ENCODE measurements at places on chromosomes 4 and X.

DNA sequence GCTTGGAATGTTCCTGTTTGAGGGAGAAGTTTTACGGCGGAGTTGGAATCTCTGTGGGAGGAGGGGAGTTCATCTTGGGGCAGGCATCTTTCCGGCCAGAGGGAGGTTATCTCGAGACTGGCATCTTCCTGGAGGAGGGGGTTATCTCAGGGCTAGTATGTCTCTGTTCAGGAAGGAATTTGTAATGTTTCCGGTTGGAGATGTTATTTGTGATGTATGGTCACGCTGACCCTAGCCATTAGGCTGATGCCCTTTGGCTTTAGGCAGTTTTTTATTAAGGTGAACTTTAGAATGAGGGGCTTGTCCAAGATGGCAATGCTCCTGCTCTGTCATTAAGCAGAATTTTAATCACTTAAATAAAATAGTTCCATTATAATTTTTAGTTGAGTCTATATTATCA is 449.7 kb downstream of the PCDH10 start:
- DNase-seq = no peak

- DNase-seq = peak; percentile 7
Measured at GRCh38 chr4:41358647-41359421, 102.1 kb downstream of the UCHL1 start.

DNA sequence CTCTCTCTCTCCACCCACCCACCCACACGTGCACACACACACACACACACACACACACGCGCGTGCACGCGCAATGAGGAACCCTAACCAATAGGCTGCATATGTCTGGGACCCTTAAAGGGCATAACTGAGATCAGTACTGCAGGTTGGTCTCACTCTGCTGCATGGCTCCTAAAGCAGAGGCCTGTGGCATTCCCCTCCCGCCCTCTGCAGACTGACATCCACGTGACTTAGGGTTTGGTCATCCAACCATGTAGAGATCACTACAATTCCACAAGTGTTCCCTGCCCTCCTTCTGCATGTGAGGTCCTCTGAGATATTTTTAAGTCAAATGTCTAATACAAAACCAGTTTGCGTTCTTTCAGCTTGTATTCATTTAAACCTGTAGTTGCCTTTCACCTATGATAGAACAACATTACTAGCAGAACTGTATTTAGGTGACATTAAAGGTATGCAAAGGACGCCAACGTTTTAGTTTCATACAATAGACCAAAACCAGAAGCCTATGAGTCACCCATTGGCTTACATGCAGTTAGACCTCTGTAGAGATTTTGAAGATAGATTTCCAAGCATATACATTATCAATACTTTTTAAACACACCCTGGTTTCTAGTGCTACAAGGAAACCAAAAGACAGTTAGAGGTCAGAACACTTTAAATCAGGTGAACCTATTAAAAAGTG is 10.1 kb downstream of the XAGE5 start:
- no peak for DNase-seq

- no peak for DNase-seq
Measured at GRCh38 chr4:173214661-173215060, 46.0 kb downstream of the GALNT7 start.

DNA sequence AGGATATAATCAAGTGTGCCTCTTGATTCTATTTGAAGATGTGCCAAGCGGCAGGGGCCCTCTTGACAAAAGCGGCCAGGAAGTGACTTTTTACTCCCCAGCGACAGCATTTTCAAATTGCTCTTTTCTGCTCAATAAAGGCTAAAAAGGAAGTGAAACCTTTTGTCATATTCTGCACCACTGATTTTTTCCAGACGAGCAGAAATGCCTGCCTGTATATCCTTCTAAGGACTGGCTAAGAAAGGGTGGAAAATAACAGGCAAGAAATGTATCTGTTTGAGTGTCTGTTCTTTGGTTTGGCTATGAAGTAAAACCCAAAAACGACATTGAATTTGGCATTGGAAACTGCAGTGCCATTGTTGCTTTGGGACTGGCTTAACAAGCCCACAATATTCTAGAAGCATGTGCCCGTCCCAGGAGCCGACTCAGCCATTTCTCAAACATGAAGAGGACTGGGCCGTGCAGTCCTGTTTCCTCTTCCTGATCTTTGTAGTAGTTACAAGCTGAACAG is 25.4 kb downstream of the TMSB4X start:
- peak; percentile 85 for DNase-seq

DNA sequence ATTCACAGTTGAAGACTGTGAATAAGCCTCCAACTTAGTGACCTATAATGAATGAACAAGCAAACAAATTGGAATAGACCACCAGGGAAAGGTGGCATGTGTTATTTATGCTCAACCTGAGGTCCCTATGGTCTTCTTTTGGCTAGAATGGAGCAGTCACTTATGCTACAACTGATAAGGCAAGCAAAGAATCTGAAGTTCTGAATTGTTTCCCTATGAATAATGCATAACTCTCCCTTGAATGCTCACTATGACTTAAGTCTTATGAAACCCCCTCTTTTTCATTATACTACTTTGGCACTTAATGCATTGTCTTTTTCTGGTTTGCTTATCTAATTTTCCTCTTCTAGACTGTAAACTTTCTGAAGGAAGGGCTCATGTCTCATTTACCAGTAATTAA is 2.6 kb downstream of the GIMD1 start:
- no peak for DNase-seq

DNA sequence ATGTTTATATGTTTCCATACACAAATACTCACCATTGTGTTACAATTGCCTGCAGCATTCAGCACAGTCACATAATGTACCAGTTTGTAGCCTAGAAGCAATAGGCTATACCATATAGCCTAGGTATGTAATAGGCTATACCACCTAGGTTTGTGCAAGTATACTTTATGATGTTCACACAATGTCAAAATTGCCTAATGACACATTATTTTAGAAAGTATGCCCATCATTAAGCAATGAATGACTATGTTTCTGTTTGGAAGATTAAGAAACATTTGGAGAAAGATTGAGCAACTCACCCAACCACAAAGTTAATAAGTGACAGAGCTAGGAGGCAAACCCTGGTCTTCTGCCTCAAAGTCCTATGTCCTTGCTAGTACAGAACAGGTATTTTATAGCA is 96.8 kb upstream of the GRIA3 start:
- no peak for DNase-seq

DNA sequence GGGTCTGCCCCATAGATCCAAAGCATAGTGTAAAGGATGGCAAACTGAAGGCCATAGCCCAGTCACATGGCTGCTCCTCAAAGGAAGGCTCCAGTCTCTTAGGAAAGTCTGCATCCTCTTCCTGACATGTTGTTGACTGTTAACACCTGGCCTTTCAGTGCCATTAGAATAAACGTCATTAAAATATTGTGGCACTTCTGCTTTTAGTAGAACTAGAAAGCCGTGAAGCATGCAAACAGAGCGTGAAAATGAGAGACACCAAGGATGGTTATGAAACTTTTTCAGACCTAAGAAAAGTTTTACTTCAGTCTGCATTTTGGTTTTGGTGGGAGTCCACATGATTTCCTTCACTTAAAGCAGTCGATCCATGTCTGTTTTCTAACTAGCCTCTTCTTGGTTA is 41.1 kb upstream of the AFF2 start:
- peak; percentile 82 for DNase-seq

DNA sequence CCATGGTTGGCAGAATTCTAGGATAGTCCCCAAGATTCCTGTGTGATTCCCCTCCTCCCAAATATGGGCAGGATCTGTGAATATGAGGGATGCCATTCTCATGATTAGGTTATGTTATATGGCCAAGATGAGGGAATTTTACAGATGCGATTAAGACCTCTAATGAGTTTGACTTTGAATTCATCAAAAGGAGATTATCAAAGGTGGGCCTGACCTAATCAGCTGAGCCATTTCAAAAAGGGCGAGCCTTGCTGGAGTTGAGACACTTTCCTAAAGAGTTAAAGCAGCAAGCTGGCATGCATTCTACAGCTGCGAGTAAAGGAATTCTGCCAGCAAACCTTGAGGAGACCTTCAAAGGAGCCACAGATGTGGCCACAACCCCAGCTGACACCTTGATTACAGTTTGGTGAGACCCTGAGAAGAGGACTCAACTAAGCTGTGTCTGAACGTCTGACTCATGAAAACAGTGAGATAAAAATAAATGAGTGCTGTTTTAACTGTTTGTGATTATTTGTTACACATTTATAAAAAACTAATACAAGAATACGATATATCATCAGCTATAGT is 31.7 kb upstream of the TMPRSS11D start:
- DNase-seq = no peak

DNA sequence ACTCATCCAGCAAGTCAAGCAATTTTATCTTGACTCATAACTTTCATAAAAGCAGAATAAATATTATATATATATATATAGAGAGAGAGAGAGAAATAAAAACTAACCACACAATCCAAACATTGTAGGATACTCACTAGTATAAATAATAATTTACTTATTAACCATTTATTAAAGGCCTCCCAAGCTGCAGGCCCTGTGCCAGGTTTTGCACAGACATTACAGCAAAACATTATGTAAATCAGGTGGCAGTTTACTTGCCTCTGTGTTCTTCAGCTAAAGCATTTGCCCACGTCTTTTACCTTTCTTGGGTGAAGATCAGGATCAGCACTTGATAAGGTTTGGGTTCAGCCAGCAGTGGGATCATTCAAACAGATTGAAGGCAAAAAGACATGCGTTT is 75.6 kb downstream of the CLDN22 start:
- DNase-seq = no peak

DNA sequence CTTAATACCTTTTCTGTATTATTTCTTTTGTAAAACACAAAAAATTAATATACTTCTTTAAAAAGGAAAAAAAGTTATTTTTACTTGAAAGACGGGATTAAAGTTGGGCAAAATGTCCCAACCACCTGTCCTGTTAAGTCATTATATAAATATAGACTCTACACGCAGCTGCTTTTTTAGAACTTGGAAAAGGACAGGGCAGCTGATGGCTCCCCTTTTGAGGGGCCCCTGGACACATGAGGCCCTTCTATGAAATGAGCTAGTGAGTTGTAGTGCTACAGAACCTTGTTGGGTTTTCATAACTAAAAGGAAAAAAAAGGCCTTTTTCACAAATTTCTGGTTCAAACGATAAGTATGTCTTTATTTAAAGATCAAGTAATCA is 600 bp upstream of the BEX2 start:
- no peak for DNase-seq

- DNase-seq = no peak
Measured at GRCh38 chr4:7647186-7647585, 212.5 kb upstream of the PSAPL1 start.

GRCh38 chr4:169152899-169153298 is 117.9 kb downstream of the SH3RF1 start:
- peak; percentile 14 for DNase-seq

DNA sequence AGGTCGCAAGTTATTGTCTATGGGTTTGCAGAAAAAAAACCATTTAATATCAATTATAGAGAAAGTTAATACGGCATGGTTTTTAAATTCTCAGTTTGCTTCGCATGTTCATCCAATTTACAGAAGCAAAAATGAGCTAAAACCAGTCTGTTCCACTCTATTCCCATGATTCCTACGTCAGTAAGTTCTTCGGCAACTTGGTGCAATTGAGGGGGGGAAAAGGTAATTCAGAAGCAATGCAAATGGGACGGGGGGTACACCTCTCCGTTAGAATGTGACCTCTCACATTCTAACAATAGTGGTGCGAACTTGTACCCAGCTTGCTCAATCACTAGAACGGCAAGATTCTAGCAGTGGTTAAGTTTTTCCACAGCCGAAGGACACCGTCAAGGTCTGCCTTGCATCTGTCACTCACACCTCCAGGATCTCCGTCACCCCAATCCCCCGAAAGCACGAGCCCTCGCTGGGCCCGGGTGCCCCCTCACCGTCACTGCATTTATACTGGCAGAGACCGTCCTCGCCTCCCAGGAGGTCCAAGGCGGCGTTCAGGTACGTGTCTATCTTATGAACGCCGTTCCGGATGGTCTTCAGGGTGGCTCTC is 653 bp downstream of the PLA2G12A start:
- DNase-seq = peak; percentile 59

- DNase-seq = no peak
Measured at GRCh38 chr4:105859233-105859632, 36.0 kb upstream of the NPNT start.

- DNase-seq = no peak
Measured at GRCh38 chr4:73978886-73979285, 2.9 kb downstream of the PF4 start.

GRCh38 chr4:122744229-122744628 is 11.7 kb downstream of the BBS12 start:
- no peak for DNase-seq

DNA sequence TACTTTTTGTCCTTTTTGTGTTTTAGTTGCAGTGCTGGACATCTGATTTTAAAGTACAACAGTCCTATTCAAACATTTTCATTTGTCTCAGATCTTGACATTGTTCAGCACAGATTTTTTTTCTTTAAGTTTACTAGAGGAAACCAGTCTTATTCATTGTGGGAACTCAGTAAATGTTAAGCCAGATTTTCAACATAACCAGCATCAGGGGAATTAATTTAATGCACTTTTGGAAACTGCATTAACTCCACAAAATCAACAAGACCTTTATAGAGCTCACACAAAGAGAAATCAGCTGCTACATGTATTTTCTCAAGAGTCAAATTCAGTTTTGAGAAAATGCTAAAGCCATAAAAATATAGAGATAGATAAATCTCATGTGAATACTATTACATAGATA is 9.9 kb downstream of the CPE start:
- DNase-seq = no peak

DNA sequence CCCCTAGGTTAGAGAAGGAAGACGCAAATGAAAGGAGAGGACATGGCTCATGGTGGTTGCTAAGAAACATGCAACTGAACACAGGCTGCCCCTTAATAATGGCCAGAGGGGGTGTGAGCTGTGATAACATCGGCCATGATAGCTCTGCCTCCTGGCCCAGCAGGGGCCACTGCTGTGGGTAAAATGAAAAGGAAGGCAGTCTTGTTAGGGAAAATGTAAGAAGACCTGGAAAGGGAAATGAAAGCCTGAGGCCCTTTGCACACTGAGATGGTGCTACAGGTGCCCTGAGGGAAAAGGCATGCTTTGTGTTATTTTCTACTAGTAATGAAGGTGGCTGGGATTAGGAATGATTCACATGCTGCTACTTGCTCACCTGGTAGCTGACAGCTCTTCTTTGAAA is 123.6 kb upstream of the MID1 start:
- no peak for DNase-seq

GRCh38 chr4:141786946-141787345 is 150.6 kb downstream of the IL15 start:
- no peak for DNase-seq

DNA sequence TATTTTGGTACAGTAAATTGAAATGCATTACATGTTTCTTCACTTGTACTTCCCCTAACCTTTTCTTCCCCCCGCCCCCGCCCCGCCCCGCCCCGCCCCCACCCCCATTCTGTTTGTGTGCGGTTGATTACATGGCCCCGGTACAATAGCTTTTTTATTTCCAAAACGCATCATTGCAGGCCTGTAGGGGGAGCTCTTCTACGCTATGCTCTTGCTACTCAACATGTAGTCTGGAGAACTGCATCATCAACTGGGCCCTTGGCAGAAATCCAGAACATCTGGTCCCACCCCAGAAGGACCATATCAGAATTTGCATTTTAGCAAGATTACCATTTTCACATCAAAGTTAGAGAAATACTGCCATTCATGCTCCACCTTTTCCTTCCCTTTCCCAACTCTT is 333.3 kb upstream of the DDX53 start:
- peak; percentile 96 for DNase-seq

Measured in NAMALWA (cell line).